ENCODE measurements at places on chromosomes 16 and 17.
A peak's percentile ranks its signal among the peaks of the same experiment; 100 is the strongest.

GRCh38 chr16:24775455-24775854, 46.0 kb downstream of the TNRC6A start:
- no peak for DNase-seq

GRCh38 chr16:62036101-62036801, at the start of gene CDH8:
Gene CDH8 (minus strand): TSS chr16:62036438. CDS start chr16:62021403, 15,035 bp downstream.
- DNase-seq, result no peak

DNA sequence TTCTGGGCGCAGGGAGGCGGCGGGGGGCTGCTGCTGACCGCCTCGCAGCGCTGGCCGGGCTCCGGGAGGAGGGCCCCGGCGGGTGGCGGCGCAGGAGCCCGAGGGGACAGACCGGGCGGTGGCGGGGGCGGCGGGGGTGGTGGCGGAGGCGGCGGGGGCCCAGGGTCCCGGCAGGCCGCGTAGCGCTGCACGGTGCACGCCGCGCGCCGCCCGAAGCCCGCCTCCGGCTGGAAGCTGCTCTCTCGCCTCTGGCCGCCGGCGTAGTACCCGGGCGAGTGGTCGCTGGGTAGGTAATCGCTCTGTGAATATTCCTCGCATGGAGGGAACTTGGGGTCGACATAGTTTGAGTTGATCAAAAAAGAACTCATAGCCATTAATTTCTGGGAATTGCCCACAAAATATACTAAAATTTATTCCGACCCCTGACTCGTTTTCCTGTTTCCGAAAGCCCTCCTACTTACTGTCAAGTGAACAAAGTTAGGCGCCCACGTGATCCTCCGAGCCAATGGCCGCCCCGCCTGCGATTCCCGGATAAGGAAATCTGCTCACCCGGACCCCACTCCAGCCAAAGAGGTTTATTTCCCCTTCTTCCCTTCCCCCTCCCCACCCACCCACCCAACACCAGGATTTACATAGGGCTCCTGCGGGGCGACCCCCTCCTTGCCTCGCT, at the start of gene HOXB4:
Gene HOXB4 (minus strand): TSS at position 405 of the 670 bp plus-strand sequence. CDS start 31 bp downstream, at position 374.
- DNase-seq, result peak; percentile 52

DNA sequence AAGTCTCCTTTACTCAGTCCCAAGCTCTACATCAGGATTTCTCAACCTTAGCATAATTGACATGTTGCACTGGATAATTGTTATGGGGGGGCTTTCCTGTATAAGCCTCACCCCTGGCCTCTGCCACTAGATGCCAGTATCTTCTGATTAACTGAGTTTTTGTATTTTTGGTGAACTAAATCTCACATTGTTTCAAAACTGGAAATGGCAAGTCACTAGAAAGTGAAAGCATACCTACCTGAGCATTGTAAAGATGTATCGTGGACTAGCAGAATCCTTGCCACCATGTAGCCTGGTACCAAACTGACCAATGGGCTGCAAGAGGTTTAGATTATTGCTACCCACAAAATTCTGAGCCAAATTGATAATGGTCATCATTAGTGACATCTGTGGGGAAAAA, 15.0 kb downstream of the TOP2A start:
- DNase-seq, result no peak

DNA sequence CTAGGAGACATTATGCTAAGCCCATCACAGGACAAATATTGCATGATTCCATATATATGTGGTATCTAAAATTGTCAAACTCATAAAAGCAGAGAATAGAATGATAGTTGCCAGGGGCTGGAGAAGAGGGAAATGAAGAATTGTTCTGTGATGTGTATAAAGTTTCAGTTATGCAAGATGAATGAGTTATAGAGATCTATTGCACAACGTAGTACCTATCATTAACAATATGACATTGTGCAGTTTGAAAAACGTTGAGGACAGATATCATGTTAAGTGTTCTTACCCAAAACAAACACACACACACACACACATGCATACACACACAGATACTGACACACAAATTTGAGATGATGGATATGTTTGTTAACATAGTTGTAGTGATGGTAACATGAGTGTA, 871.6 kb upstream of the GOT2 start:
- DNase-seq, result no peak
